ENCODE measurements at places on chromosomes 12 and 14.

DNA sequence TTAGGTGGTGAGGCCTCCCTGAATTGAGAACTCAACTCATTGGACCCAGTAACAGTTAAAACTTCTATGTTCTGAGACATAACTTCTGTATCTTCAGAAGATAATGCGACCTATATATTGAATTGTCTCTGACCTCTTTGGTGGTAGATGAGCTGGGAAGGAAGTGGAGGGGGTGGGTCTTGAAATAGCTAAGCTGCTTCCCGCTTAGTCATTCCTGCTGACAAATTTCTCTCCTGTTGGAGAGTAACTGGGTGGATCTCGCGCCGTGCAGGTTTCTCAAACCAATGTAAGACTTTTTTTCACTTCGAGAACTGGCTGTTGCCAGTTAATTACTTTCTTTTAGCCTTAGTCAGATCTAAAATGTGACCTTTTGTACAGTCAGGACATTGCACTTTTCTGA, 100.8 kb downstream of the PPHLN1 start:
- DNase-seq, result peak; percentile 43

- no peak for DNase-seq
Measured at GRCh38 chr12:113940357-113941207, 25.5 kb downstream of the RBM19 start.

GRCh38 chr12:74892057-74892633, 317.5 kb downstream of the KCNC2 start:
- no peak for DNase-seq

DNA sequence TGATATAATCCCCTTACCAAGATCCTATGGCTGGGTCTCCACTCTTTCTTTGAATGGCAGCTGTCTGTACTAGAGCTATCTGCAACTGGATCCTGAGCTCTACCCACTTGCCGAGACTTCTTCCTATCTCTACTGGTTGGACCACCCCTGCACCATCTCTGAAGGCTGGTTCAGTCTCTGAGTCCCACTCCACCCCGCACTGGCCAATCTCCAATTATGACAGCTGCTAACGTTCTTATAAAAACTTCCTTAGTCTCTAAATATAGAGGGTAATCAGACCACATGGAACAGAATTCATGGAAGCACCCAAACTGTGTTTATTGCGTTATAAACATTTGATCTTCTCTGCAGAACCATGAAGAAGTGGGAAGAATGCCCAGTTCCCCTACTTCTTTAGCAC, 186.6 kb upstream of the EEA1 start:
- DNase-seq, result no peak

DNA sequence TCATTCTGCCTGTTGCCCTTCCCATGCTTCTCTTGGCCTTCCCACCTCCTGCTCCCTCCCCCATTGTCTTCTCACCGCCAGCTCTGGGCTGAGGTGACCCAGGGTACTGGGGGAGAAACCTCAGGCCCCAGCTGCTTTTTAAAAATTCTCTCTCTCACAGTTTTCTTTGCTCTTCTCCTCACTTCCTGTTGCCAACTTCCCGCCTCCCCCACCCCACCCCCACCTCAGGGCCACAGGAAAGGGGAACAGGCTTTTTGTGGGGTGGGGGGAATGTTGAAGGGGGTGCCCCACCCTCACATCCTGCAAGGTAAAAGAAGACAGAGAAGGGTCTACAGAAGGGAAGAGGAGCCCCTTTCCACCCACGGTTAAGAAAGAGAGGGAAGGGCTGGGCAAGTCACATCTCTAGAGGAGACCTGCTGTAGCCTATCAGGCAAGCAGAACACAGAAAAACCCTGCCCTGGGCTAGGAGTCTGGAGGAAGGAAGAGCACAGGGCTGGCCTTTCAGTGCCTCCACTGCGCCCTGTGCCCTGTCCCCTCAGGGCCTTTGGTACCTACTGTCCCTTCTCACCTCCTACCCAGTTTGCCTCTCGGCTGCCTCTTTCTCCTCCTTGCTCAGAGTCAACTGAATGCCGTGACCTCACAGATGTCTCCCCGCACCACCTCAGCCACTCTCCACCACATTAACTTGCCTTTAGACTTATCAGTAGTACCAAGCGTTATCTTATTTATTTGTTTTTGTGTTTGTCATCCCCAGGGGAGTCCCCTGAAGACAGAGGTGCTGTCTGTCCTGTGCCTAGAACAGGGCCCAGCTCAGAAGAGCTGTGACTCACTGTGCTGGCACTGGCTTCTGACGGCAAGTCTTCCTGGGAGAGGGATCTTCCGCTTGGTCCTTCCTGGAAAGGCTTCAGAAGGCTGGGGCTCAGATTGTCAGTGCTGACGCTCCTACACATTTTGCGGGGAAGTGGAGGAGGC, 1.7 kb downstream of the ARHGAP9 start:
- DNase-seq, result peak; percentile 82

GRCh38 chr12:57607958-57608663, 3.1 kb upstream of the ARHGEF25 start:
- no peak for DNase-seq

DNA sequence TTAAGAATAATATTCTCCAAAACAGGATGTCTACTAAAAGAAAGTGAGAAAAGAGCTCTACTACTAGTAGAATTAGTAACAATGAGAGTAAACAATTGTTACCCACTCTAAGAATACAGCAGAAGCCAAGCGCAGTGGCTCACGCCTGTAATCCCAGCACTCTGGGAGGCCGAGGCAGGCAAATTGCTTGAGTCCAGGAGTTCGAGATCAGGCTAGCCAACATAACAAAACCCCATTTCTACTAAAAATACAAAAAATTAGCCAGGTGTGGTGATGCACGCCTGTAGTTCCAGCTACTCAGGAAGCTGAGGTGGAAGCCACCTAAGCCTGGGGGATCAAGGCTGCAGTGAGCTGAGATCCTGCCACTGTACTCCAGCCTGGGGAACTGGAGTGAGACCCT, 4.7 kb downstream of the DNAJC14 start:
- no peak for DNase-seq

DNA sequence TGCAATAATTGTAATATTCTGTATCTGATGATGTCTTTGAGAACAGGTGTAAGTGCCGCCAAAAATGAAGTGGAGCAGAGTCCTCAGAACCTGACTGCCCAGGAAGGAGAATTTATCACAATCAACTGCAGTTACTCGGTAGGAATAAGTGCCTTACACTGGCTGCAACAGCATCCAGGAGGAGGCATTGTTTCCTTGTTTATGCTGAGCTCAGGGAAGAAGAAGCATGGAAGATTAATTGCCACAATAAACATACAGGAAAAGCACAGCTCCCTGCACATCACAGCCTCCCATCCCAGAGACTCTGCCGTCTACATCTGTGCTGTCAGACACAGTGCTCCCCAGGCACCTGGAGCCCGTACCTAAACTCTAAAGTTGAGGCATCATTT, 268.7 kb downstream of the DAD1 start:
- no peak for DNase-seq

DNA sequence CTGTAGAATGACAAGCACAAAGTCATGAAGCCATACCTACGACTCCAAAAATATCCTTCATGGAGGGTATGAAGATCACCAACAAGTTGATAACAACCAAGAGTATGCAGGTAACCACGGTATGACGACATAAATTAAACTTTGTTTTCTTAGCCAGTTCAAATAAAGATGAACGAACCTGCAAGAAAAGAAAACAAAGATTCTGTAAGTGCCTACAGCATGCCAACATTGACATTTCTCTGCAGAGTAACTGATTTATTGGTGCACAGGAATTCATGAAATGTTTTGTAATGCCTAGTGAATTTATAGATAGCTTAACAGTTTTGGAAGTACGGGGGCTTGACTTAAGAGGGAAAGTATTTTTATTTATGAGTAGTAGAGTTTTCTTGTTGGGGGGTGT, 71.0 kb downstream of the SLC38A1 start:
- DNase-seq, result no peak

GRCh38 chr12:95574799-95575452, 23.6 kb upstream of the USP44 start:
- peak; percentile 39 for DNase-seq

GRCh38 chr14:54623279-54624004, 56.5 kb downstream of the SAMD4A start:
- DNase-seq, result no peak

DNA sequence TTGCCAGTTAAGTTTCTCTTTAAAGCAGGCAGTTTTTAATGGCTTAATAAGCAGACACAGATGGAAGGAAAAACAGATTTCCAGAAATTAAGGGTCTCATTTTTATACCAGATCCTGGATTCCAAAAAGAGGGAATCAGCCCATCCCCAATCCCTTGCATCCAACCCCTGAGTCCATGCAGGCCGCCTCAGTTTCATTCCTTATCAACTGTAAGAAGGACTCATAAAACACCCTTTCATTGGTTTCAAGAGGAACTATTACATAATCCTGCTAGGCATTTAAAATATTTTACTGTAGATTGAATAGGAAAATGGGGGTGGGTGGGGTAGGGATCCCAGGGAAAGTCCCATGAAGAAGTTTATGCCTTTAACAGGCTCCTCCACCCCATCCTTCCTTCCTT, 9.4 kb downstream of the CCDC184 start:
- no peak for DNase-seq

DNA sequence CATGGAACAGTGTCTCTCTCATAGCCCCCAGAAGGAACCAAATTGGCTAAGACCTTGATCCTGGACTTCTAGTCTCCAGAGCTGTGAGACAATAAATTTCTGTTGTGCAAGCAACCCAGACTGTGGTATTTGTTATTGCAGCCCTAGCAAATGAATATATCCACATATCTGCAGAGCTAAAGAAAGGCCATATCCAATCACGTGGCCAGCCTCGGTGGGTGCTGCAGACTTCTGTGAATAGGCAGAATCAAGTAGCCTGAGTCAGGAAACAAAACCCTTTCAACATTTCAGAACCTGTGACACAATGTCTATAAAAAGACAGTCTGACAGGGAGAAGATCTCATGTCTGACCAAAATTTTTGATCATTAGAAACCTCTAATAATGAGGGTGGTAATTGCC, 71.0 kb upstream of the CPM start:
- DNase-seq, result no peak

DNA sequence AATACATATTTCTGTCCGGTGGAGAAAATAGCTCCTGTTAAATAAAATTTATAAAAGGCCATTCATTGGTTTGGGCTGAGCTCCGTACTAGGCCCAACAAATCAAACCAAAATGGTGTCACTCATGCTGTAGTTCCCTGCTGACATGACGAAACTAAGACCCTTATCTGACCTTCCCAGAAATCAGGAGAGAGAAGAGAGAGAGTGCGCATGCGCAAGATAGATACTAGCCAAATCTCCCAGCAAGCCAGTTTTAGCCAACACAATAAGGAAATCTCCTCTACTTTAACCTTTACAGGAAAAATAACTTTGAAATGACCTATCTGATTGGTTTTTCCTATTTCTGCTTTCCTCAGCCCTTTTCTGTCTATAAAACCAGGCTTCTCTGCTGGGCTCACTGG, 152.7 kb upstream of the RMST start:
- DNase-seq, result peak; percentile 9

DNA sequence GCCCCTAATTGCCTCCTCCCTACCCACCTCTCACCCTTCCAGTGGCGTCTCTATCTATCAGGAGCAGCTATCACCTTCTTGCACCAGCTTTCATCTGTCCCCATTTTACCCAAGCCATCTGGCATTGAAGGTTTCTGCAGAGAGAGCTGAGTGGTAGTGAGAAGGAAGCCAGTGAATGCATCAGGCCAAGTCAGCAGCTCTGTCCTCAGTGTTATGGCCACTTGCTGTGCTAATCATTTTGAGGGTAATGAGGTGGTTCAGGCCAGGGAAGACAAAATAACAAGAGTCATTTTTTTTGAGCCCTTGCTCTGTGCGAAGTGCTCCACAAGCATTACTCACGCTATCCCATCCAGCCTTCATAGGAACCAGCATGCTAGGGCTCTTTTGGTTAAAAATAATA, 164.7 kb downstream of the SUDS3 start:
- DNase-seq, result no peak

GRCh38 chr12:52917800-52918199, 12.9 kb upstream of the KRT8 start:
- no peak for DNase-seq

GRCh38 chr12:78792052-78792698, 72.4 kb upstream of the SYT1 start:
- DNase-seq, result no peak

GRCh38 chr12:92503971-92504593, 198.7 kb upstream of the PLEKHG7 start:
- DNase-seq, result no peak

DNA sequence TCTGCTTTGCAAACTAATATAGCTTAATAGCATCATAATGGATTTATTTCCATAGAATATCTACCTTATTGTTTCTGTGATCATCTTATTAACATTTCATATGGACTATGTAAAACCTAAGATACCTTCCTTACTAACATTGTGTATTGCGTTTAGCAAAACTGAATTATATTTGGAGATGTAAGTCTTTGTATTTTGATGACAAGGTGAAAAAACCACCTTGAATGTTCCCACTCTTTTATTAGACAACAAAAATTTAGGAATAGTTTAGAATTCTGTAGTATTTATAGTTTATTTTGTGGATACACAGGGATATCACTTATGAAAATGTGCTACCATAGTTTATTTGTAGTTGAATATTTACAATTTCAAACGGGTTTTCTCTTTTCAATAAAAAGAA, 32.0 kb downstream of the RASSF8 start:
- DNase-seq, result no peak

DNA sequence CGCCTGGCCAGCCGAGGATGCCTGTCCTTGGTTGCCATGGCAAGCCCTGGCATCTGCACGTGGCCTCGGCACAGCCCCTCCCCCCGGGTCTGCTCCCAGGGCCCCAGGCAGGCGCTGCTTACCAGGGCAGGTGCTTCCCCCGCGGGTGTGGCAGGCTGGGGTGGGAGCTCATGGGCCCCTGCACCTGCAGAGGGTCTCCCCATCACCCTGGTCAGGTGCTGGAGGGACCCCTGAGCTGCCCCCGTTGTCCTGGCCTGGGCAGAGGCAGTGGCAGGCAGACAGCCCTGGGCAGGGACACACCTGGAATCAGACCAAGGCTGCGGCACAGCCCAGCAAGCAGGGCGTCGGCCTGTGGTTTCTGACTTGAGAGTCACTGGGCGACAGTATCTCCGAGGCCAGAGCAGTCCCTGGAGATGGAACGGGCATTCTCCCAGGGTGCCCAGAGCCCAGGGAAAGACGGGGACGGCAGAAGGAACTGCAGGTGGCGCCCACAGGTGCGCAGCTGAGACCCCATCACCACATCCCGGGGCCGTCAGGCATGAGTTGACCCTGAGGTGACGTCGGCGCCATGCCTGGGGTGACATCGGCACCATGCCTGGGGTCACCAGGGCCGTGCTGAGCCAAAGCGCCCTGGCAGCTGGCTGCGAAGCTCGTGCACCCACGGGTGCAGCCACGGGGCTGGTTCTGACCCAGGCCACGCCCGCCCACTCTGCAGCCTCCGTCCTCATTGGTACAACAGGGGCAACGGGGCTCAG, 56.1 kb upstream of the FBRSL1 start:
- peak; percentile 62 for DNase-seq

DNA sequence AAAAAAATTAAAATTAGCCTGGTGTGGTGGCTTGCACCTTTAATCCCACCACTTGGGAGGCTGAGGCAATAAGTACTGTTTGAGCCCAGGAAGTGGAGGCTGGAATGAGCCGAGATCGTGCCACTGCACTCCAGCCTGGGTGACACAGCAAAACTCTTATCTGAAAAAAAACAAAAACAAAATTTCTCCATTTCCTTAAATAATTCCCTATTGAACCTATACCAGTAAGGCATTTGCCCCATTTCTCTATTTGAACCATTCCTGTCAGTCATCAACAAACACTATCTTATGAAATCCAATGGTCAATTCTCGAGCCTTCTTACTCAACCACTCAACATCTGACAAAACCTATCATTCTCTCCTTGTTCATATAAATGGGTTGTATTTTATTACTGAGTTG, 14.7 kb downstream of the SLC2A14 start:
- no peak for DNase-seq

GRCh38 chr14:49634547-49635334, at the start of gene DNAAF2:
DNAAF2 (minus strand) TSS chr14:49635244; CDS start chr14:49635149, 95 bp downstream.
- DNase-seq, result peak; percentile 83

GRCh38 chr14:104185916-104186495, 47.6 kb downstream of the KIF26A start:
- no peak for DNase-seq

Data from hematopoietic multipotent progenitor cell treated with erythropoietin and hydrocortisone succinate and interleukin-3 and kit ligand, for 4 days (in vitro differentiated cells).